Stimulated activated CD4-positive, alpha-beta T cell treated with anti-CD3 and anti-CD28 coated beads, Interleukin-15, amount 100 ng/mL, for 24 hours (primary cell): ENCODE measurements at places on chromosomes 5 and 9.
A peak's percentile ranks its signal among the peaks of the same experiment; 100 is the strongest.

- no peak for DNase-seq
Observed at GRCh38 chr5:159212657-159213462, 3.5 kb upstream of the RNF145 start.

DNA sequence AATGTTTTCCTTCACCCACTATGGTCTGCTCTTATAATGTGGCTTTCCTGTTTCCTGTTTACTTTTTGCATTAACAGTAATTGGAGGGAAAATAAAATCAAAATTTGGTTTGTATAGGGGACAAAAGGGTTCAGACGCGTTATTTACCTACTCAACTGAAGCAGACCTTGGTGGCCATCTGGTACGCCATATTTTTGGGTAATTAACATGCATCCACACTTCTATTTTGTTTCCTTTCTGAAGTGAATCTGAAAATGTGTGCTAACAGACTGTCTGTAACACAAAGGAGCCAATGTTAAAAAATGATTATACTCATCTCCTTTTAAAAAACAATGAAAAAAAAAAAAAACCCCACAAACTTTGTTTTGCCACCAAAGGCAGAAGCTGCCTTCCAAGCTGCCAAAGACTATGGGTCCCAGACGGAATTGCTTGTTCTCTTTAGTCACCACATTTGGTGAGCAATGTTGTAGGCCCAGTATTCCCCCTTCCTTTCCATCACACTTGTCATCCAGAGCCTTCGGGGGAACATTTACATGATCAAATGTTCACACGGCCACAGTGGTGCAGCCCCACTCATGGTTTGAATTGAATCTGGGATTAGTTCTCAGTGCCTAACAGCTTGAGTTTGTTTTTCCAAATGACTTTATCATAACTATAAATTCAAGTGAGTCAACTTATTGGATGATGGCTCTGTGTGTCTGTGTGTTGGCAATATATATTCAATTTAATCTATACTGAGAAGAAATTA is 323.7 kb upstream of the CD180 start:
- no peak for DNase-seq

- no peak for DNase-seq
Observed at GRCh38 chr5:110817459-110817858, 78.7 kb downstream of the SLC25A46 start.

- DNase-seq = no peak
Observed at GRCh38 chr9:90851444-90851843, 49.8 kb downstream of the SYK start.

DNA sequence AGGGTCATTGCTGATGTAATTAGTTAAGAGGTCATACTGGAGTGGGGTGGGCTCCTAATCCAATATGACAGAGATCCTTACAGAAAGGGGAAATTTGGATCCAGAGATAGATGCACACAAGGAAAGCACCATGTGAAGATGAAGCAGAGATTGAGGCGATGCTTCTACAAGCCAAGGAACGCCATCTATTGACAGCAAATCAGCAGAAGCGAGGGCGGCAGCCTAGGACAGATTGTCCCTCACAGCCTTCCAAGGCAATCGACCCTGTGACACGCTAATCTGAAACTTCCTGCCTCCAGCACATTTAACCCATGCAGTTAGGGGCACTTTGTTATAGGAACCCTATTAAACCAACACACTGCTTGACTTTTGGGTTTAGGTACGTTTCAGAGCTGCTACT is 285.1 kb upstream of the DAP start:
- DNase-seq = no peak

DNA sequence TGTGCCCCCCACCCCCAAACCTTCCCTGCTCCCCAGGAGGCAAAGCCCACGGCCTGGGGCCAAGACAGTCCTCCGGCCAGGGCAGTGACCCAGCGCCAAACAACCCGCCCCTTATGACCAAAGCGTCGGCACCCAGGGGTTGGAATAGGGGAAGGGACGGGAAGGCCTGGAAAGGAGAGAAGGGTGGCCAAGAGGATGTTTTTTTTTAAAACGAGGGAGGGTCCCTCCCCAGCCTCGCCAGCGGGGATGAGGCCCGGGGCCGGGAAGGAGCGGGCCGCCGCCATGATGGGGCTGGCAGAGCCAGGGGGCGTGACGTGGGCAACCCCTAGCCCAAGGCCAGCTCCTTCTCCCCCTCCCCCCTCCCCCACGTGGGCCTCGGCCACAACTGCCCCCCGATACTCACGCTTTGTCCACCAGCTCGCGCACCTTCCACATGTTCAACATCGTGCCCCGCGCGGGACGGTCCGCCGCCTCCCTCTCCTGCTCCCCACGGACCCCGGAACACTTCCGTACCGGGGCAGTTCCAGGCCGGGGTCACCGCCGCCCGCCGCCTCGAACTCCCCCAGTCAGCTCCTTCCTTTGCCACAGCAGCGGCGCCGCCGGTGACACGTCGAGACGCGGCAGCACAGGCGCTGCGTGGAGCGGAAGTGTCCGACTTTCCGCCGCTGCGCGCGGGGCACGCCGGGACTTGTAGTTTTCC is at the start of gene CLINT1:
CLINT1 (minus strand) TSS at position 619 of the 700 bp plus-strand sequence; CDS start at position 444, 175 bp downstream.
- DNase-seq = peak; percentile 93

GRCh38 chr5:160312134-160312959 is at the start of gene CCNJL:
Gene CCNJL (minus strand): TSS chr5:160312564. CDS start chr5:160311923, 641 bp downstream.
- DNase-seq = peak; percentile 18

- DNase-seq = no peak
Observed at GRCh38 chr5:126503602-126504104, 80.4 kb downstream of the GRAMD2B start.

DNA sequence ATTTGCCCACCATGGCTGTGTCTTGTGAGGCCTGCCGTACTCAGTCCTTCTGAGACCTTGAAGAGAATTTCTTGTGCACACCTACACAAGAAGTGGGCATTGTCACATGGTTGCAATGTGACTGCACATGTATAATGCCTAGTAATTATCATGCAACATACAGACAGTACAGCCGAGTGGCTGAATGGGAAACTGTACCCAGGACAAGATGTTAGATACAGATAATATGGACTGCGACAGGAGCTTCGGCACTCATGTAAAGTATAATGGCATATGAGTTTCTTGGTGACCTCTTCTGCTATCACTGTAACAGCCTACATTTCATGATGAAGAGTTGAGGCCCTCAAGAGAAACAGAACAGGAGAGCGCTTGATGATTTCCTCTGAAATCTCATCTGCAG is 4.8 kb upstream of the PRKACG start:
- DNase-seq = no peak

DNA sequence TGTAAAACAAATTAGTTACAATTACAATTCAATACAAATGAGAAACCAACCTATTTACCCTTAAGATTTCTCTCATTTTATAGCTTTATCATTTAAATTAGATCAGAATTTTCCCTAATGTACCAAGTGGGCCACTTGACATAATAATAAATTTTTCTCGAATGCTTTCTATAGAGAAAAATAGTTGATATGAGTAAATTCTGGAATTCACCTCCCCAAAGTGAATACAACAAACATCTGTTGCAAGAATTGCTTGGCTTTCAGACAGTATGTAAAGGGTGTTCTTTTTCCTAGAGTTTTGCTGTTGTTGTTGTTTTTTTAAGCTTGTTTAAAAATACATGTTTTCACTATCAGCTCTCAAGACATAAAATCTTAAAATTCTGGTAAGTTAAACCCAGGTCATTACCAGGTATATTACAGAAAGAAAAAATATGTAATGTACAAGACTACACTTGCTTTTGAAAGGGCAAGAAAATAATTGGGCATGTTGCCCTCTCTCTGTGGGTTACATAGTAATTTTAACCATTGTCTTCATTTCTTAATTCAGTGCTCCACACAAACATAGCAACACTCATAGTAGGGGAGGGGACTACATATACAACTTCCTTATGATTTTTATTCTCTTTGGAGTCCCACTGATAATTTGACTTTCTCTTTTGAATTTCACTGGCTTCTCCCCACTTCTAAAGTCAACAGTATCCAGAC is 200.6 kb downstream of the ARL15 start:
- DNase-seq = no peak

DNA sequence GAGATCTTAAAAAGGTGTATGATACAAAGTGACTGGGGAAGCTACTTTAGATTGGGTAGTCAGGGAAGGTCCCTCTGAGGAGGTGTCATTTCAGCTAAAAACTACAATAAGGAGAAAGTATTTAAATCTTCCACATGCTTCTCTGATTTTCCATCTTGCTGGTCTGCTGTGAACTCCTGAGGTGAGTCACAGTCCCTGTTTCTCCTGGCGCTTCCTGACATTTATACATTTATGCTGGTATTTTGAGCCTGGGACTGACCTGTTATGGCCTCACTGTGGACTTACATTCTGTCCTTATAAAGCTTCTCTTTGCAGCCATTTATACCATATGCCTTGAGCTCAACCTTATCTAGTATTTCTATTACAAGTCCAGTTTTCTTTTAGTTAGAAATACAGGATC is 95.1 kb downstream of the MED27 start:
- DNase-seq = no peak
